ENCODE measurements at places on chromosomes 5 and 9.

DNA sequence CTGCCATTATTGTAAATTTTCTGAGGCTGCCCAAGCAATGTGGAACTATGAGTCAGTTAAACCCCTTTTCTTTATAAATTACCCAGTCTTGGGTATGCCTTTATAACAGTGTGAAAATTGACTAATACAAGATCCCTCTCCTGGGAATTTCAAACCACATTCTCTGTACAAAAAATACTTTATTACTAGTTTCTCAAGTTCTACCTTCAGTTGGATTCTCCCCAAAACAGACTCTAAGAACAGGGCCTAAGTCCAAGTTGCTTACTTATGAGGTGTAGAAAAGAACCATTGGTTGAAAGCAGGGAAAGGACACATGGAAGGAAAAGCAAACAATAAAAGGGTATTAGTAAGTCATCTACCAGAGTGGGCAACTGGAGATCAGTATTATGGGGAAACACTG, 343.2 kb downstream of the TMEM232 start:
- no peak for DNase-seq

DNA sequence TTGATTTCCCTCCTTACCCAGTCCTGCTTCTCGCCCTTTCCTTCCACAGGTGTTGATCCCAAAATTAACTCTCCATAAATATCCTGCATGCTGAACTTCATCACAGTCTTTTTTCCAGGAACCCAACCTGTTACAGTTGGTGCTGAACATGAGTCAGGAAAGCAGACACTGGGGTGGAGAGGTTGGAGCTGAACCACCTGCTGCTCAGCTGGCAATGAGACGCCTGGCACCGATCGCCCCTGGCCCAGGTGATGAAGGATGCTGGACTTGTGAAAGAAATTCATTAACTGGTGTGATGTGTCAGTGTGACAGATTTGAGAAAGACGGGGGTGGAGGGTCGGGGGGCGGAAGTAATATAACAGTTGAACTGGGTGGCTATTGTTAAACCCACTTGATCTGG, 30.6 kb downstream of the CPLX2 start:
- no peak for DNase-seq

GRCh38 chr9:106886111-106887046, 23.4 kb downstream of the ZNF462 start:
- DNase-seq = no peak

- DNase-seq = no peak
Observed at GRCh38 chr5:51347704-51348103, 35.5 kb upstream of the ISL1 start.

GRCh38 chr5:180313677-180314505, 22.0 kb upstream of the MAPK9 start:
- DNase-seq = no peak

GRCh38 chr5:158876263-158876942, 223.3 kb downstream of the EBF1 start:
- DNase-seq = no peak

DNA sequence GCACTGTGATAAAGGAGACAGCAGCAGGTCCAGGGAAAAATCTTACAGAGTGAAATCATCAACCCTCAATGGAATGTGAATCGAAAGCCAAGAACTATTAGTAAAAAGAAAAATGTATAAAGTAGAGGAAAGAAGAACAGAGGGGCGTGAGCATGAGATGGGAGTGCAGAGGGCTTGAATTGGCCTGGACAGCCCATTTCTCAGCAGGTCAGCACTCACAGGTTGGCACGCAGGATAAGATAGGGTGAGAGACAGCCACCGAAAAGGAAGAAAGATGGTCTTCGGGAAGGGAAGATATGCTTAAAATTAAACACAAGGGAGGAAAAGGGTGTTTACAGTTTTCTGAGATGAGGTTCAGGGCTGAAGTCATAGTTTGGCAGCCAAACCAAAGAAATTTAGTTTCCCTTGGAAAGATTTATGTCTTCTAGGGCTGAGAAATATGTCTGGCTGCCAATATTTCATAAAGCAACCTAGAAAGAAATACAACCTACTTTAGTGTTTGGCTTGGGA, 524.7 kb downstream of the SPATA31D1 start:
- DNase-seq = no peak

DNA sequence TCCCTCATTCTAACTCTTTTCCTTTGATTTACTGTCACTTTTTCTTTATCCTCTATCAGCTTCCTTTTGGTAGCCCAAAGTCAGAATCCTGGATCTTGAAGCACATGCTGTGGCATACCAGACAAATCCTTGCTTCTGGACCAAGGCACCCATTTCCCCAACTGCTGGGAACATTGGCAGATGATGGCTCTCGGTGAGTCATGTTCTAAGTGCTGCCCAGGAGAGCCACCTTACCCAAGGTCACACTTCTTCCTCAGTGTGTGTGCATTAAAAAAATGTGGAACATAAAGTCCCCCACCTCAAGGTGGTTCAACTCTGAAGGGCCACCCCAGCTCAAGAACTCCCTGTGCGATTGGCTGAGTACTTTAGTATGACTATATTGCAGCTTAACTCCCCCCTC, 141.4 kb upstream of the PUM3 start:
- DNase-seq = no peak

DNA sequence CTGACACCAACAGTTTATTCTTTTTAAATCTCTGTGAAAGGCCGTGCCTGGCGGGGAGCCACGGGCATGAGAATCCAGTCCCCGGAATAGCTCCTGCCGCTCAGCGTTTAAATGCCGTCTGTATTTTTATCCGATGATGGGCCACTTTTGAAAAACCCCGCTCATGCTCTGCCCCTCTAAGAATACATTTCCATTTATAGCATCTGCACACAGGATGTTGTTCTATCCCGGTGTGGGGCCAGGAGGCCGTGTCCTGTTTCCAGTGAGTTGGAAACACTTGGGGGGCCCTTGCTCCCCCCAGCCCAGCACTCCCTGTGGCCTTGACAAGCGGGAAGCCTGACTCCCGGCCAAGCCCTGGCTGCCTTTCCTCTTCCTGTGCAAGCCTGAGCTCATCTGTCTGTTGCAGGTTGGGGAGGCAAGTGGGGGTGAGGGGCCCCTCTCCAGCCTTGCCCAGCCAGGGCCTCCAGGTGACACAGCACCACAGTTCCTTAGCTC, 39.0 kb downstream of the ERGIC1 start:
- DNase-seq = no peak

- no peak for DNase-seq
Observed at GRCh38 chr5:108141676-108142075, 240.2 kb downstream of the FBXL17 start.

GRCh38 chr5:139052975-139053374, 145.2 kb downstream of the SIL1 start:
- no peak for DNase-seq

DNA sequence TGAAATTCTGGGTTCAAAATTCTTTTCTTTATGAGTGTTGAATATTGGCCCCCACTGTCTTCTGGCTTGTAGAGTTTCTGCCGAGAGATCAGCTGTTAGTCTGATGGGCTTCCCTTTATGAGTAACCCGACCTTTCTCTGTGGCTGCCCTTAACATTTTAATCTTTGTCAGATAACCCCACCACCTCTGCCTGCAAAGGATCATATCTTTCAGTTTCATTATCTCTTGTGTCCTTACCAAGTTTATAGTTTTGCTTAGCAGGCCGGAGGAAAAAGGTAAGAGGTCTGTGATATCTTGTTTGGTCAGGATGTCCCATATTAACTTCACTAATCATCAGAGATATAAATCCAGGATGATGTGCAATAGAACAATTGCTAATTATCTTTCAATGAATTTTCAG, 970.2 kb upstream of the TYRP1 start:
- no peak for DNase-seq

DNA sequence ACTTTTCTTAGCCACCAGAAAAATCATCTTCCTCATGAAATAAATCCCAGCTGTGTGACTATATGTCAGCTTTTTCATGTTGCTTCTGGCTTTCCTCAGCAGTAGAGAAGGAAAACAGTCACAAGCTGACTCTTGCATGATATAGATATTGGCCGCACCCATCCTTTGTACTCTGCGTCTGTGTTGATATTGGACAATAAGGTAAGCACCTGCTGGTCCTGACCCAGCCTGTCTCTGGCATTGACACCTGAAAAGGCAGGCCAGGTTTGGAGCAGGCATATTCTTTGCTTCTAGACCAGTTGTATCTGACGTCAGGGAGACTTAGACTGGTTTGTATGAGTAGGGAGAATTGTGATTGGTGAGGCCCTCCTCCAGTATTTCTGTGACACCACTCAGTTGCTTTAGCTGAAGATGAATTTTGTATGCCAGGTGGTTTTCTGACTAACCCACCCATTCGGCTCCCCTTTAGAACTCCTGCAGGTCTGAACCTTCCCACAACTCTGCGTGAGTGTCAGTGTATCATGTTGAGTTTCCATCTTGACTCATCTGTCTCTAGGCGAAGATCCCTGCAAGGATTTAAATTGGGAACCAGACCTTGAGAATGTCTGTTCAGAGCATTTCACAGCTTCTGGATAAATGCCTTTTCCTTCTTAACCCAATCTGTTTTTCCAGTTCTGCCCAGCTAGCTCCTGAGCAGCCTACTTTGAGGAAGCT, 151.2 kb upstream of the RUSC2 start:
- DNase-seq = no peak

- DNase-seq = no peak
Observed at GRCh38 chr5:111311666-111312065, 87.5 kb downstream of the CAMK4 start.

DNA sequence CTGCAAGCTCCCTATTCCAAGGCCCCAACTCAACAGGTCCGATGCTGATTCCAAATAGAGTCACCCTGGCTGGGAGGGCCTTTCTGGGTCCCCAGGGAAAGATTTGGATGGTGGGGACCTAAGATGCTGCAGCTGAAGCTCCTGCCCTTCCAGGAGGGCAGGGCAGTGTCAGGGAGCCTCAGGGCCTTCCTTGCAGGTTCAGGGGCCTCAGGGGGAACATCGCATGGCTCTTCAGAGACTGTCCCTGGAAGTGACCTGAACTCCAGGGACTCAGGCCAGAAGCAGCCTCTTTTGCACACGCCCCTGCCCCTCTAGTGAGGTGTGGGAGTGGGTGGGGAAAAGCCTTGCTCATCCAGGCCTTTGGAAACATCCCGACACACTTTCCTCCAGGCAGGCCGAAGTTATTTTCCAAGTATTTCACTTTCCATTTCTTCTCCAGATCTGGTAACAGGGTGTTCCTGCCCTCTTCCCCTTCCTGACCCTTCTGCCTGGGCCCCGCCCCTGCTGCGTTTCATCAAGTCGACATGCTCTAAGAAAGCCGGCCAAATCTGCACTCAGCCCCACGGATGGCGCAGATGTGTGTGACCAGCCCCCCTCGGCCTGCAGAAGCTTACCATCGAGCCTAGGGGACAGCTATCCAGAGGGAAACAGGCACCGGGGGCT, 159.5 kb downstream of the FGF18 start:
- DNase-seq = no peak

DNA sequence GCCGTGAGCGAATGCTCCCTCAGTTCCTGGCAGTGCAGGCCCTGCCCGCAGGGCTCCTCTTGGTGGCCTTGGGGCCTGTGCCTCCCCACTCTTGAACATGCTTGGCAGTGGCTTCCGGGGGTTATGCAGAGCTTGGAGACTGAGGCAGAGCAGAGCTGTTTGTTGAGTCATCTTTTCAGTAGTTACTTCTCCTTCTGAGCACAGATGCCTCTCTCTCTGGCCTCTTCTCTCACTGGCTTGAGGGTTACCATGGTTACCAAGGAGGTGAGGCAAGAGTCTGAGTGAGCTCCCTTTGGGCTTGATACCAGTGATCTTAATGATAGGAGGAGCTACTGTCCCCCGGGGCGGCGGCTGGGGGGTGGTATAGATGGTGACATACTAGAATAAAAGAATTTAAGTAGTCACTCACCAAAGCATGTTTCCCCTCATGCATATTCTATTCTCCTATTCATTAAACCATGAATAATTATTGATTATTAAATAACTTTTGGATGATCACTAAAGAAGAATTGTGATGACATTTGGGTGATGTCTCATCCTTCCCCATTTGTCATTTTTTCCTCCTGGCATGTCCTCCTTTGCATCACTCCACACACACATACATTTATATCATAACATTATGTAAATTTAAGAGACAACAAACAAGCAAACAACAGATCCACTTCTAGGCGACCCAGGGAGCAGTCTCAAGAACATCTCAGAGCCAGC, 111.1 kb downstream of the ARHGAP26 start:
- no peak for DNase-seq

DNA sequence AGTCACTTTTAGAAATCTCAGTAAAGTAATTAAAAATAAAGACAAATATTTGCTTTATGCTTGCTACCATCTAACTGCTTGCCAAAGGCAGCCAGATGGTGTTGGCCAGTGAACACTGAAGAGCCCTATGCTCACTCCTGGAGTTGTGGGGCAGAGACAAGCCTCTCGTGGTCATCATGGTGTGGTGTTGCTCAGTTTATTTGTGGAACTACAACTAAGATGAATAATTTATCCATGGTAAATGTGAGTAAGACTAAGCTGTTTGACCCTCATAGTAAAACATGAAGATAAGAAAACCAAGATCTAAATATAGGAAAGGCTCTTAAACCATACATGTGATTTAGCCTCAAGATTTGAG, 100.7 kb downstream of the PDE8B start:
- no peak for DNase-seq

- no peak for DNase-seq
Observed at GRCh38 chr5:179122411-179123108, 62.4 kb downstream of the ZNF354C start.

DNA sequence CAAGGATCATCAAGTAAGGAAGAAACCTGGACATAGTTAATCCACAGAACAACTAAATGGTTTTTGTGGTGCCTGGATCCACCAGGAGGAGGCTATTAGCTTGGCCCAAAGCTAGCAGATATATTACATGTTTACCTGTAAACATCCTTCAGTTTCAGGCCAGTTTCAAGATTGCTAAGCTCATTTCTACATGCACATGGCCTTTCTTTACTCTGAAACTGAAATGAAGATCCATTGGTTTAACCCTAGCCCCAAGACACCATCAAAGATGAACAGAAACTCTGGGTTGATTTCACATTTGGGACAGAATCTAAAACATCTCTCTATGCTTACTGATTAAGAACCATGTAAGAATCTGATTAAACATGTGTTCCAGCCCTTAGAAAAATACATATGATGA, 611.8 kb downstream of the TLE1 start:
- DNase-seq = no peak

- DNase-seq = no peak
Observed at GRCh38 chr5:118723021-118723338, 265.4 kb downstream of the DTWD2 start.

DNA sequence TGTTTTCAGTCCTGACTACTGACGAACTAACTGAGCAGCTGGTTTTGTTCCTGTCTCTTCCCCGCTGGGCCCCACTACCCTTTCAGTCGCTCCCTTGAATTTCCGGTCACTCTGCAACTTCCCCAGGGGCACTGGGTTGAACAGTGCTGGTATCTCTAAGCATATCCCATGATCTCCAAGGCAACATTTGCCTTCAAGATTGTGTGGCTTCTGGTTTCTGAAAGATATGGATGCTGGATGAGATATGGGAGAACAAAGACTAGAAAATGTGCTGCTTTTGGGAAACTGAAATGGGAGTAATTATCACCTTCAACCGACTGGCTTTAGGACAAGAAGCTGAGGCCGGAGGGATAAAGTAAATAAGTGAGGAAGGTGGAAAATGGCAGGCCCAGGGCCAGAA, 258.2 kb upstream of the PIK3R1 start:
- no peak for DNase-seq
